Mucosa of descending colon (tissue), 3 donors: ENCODE measurements at places on chromosomes 1 and 21. TPM values are rescaled to one million over a fixed set of nuclear protein-coding genes. Genes with fewer than 3 reads are reported as not detected.

C1orf53 gene
- 1.1 TPM for total RNA-seq

CFHR1 gene
- 0.28 TPM for total RNA-seq

TIE1 gene
- 8.0 TPM for total RNA-seq

GNAT2 gene
- total RNA-seq, result not detected

RORC gene
- total RNA-seq, result 17.7 TPM

EDN2 gene
- total RNA-seq, result 1.6 TPM

GUCA2A gene
- total RNA-seq, result 920 TPM

TAS1R1 gene
- total RNA-seq, result not detected

RHCE gene
- not detected for total RNA-seq

PSRC1 gene
- 4.2 TPM for total RNA-seq

MAN1C1 gene
- 22.0 TPM for total RNA-seq

HSD3B1 gene
- 0.48 TPM for total RNA-seq

NPHS2 gene
- not detected for total RNA-seq

ARHGAP30 gene
- 9.0 TPM for total RNA-seq

OR2T29 gene
- total RNA-seq, result not detected

KCNE2 gene
- total RNA-seq, result 1.0 TPM

SPRR2G gene
- not detected for total RNA-seq

HENMT1 gene
- 8.9 TPM for total RNA-seq

CBR3 gene
- 5.0 TPM for total RNA-seq

HMCN1 gene
- 2.0 TPM for total RNA-seq

CDK11B gene
- 45.6 TPM for total RNA-seq

PRR9 gene
- total RNA-seq, result not detected

FLG gene
- not detected for total RNA-seq

SPATA21 gene
- total RNA-seq, result not detected

PRRX1 gene
- total RNA-seq, result 4.4 TPM
